ENCODE measurements at places on chromosomes 6 and 20. TPM values are rescaled to one million over a fixed set of nuclear protein-coding genes. Genes with fewer than 3 reads are reported as not detected.
A peak's percentile ranks its signal among the peaks of the same experiment; 100 is the strongest.

F13A1 gene
- polyA plus RNA-seq = not detected

DNA sequence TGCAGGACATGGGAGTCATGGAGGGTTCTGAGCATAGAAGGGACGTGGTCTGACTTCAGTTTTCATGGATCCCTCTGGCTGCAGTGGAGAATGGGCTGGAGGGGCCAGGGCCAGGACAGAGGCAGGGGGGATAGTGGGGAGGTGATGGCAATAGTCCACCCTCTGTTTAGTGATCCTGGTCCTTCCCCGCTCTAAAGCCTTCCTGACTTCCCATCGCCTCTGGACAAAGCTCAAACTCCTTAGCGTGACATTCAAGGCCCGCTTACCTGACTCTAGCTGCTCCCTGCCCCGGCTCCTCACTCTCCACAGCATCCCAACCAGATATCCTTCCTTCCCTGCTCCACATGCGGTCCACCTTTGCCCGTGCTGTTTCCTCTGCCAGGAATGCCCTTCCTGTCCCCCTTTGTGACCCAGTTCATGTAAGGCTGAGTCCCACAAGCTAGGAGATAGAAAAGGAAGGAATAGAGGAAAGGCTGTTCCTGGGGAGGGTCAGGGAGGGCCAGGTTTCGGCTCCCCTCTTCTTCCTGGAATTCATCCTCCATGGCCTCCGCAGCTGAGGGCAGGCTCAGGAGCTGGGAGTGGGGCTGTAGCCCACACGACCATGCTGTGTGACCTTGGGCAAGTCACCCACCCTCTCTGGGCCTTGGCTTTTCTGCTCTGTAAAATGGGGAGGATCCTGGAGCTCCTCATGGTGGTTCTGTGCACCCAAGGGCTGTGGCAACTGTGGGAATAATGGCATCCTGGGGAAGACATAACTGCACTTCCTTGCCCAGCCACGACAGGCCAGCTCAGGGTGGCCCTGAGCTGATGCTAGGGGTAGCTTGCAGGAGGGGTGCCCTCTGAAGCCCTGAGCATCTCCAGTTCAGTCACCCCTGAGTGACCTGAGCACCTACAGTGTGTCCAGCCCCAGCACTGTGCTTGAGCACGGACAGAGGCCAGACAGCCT, 116.1 kb downstream of the CEBPB start:
- no peaks in the 10 kb centered on the region for H3K27me3 ChIP-seq
- H3K4me3 ChIP-seq = no peak overlapping the region
- H3K36me3 ChIP-seq = no peaks in the 10 kb centered on the region
- H3K27ac ChIP-seq = no peak overlapping the region

SNAP25 gene
- polyA plus RNA-seq = not detected

GPX5 gene
- not detected for polyA plus RNA-seq

DNA sequence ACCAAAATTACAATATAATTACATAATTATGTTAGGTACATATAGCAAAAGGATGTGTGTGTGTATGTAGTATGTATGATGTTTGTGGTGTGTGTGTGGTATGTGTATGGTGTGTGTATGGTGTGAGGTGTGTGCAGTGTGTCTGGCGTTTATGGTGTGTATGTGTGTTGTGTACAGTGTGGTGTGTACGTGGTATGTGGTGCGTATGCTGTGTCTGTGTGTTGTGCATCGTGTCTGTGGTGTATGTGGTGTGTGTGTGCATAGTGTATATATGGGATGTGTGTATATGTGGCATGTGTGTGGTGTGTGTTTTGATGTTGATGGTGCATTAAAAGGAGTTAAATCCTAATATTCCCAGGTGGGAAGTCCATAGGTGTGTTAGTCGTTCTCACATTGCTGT, 62.8 kb downstream of the PLG start:
- DNase-seq = no peak
- H3K27ac ChIP-seq = no peak overlapping the region
- no peak overlapping the region for H3K4me3 ChIP-seq
- H3K36me3 ChIP-seq = no peaks in the 10 kb centered on the region
- H3K4me1 ChIP-seq = no peaks in the 10 kb centered on the region

CST4 gene
- polyA plus RNA-seq = not detected

RUNX2 gene
- polyA plus RNA-seq = 0.79 TPM

SLC26A8 gene
- 0.02 TPM for polyA plus RNA-seq

GRCh38 chr6:390914-391558, 516 bp upstream of the IRF4 start:
- H3K4me3 ChIP-seq = no peak overlapping the region
- peaks cover 73% of the 10 kb centered on the region for H3K27me3 ChIP-seq
- no peak for DNase-seq

GRCh38 chr20:58889798-58890517, 37.4 kb downstream of the GNAS start:
- H3K4me3 ChIP-seq = peak overlapping the region; percentile 75
- no peaks in the 10 kb centered on the region for H3K36me3 ChIP-seq
- H3K27me3 ChIP-seq = no peaks in the 10 kb centered on the region

TMEM217 gene
- polyA plus RNA-seq = 0.80 TPM

GJA10 gene
- polyA plus RNA-seq = not detected

DNA sequence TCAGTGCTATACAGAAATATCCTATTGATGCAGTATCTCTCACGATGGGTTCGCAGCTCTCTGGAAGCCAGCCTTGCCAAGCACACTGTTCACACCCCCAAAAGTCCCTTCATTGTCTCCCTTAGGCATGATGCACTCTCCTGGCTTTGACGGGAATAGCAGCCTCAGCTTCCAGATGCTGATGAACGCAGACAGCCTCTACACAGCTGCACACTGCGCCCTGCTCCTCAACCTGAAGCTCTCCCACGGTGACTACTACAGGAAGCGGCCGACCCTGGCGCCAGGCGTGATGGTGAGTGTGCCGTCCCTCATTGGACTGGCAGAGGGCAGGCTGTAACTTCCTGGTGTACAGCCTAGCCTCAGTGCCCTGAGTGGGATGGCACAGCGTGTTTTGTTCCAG, 60.0 kb upstream of the PBOV1 start:
- peaks cover 9% of the 10 kb centered on the region for H3K4me1 ChIP-seq
- H3K36me3 ChIP-seq = no peaks in the 10 kb centered on the region
- H3K27me3 ChIP-seq = no peaks in the 10 kb centered on the region
- peak; percentile 21 for DNase-seq
- H3K4me3 ChIP-seq = no peak overlapping the region

- no peak overlapping the region for H3K27ac ChIP-seq
- H3K4me3 ChIP-seq = peak overlapping the region; percentile 86
- peaks cover 18% of the 10 kb centered on the region for H3K4me1 ChIP-seq
- no peaks in the 10 kb centered on the region for H3K36me3 ChIP-seq
- DNase-seq = no peak
- H3K27me3 ChIP-seq = no peaks in the 10 kb centered on the region
Observed at GRCh38 chr6:63635215-63635587, 401 bp upstream of the PHF3 start.

- no peaks in the 10 kb centered on the region for H3K4me1 ChIP-seq
- no peak overlapping the region for H3K27ac ChIP-seq
- no peaks in the 10 kb centered on the region for H3K27me3 ChIP-seq
- DNase-seq = no peak
Observed at GRCh38 chr20:20637998-20638725, 74.3 kb downstream of the RALGAPA2 start.

DNA sequence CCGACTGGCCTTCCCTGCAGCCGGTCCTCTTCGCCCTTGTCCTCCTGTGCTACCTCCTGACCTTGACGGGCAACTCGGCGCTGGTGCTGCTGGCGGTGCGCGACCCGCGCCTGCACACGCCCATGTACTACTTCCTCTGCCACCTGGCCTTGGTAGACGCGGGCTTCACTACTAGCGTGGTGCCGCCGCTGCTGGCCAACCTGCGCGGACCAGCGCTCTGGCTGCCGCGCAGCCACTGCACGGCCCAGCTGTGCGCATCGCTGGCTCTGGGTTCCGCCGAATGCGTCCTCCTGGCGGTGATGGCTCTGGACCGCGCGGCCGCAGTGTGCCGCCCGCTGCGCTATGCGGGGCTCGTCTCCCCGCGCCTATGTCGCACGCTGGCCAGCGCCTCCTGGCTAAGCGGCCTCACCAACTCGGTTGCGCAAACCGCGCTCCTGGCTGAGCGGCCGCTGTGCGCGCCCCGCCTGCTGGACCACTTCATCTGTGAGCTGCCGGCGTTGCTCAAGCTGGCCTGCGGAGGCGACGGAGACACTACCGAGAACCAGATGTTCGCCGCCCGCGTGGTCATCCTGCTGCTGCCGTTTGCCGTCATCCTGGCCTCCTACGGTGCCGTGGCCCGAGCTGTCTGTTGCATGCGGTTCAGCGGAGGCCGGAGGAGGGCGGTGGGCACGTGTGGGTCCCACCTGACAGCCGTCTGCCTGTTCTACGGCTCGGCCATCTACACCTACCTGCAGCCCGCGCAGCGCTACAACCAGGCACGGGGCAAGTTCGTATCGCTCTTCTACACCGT, 6.1 kb downstream of the UBD start:
- no peak overlapping the region for H3K27ac ChIP-seq
- H3K4me1 ChIP-seq = peaks cover 3% of the 10 kb centered on the region
- no peak for DNase-seq
- H3K4me3 ChIP-seq = peak overlapping the region; percentile 24
- no peaks in the 10 kb centered on the region for H3K36me3 ChIP-seq

GRCh38 chr20:38321959-38322598, 18.1 kb downstream of the BPI start:
- peaks cover 2% of the 10 kb centered on the region for H3K27me3 ChIP-seq
- H3K36me3 ChIP-seq = no peaks in the 10 kb centered on the region
- no peak for DNase-seq
- H3K4me1 ChIP-seq = no peaks in the 10 kb centered on the region
- no peak overlapping the region for H3K27ac ChIP-seq

SKIC2 gene
- polyA plus RNA-seq = 24.5 TPM

FAM209B gene
- polyA plus RNA-seq = 0.38 TPM

DNA sequence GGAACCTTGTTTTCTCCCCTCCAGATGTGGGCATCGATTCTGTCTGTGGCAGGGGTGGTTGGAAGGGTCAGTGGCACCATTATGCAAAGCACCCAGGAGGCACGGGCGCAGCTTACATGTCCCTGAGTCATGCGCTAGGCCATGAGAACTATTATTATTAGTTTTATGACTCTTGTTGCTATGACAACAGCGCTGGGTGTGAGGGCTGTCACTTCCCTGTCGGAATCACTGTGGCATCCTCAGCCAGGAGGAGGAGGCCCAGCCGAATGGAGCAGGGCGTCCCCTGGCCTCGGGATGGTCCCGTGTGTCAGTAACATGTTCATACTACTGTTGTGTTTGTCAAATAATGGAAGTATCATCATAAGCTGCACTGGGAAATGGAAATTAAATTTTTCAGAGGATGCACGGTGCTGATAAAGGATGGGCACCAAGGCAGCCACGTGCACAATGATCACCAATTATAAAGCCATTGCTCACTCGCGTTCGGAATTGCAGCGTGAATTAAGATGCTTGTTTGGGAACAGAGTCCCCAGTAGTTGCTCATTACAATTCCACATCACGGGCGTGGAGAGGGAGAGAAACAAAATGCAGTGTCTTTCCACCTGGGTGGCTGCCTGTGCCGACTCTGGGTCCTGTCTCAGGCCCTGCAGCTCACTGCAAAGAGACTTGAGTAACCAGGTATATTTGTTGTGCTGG, 247.9 kb downstream of the CDH4 start:
- no peak overlapping the region for H3K4me3 ChIP-seq
- no peaks in the 10 kb centered on the region for H3K27me3 ChIP-seq
- no peak overlapping the region for H3K27ac ChIP-seq
- DNase-seq = no peak
- H3K4me1 ChIP-seq = no peaks in the 10 kb centered on the region

GRCh38 chr6:14524319-14524718, 406.7 kb downstream of the CD83 start:
- no peak for DNase-seq
- H3K27me3 ChIP-seq = no peaks in the 10 kb centered on the region
- H3K4me3 ChIP-seq = no peak overlapping the region
- H3K4me1 ChIP-seq = peaks cover 8% of the 10 kb centered on the region
- no peaks in the 10 kb centered on the region for H3K36me3 ChIP-seq

DNA sequence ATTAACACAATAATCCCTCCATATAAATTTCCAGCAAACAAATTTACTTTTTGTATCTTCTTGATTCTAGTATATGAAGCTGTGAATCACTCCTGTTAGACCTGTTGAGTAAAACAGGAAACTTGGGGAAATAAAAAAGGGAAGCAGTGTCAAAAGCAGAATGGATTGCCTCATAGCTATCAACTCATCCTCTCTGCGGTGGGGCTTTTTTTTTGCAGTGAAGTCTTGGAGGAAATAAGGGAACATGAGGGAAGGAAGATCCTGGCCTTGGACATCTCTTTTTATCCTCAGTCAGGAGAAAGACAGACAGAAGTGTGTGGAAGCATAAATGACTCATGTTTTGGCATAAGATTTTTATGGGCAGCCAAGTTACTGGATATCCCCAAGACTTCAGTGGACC, 332.5 kb downstream of the TFAP2A start:
- H3K36me3 ChIP-seq = no peaks in the 10 kb centered on the region
- H3K4me1 ChIP-seq = peaks cover 42% of the 10 kb centered on the region
- H3K4me3 ChIP-seq = no peak overlapping the region
- H3K27ac ChIP-seq = peak overlapping the region; percentile 22
- peak; percentile 26 for DNase-seq
- H3K27me3 ChIP-seq = no peaks in the 10 kb centered on the region

DNA sequence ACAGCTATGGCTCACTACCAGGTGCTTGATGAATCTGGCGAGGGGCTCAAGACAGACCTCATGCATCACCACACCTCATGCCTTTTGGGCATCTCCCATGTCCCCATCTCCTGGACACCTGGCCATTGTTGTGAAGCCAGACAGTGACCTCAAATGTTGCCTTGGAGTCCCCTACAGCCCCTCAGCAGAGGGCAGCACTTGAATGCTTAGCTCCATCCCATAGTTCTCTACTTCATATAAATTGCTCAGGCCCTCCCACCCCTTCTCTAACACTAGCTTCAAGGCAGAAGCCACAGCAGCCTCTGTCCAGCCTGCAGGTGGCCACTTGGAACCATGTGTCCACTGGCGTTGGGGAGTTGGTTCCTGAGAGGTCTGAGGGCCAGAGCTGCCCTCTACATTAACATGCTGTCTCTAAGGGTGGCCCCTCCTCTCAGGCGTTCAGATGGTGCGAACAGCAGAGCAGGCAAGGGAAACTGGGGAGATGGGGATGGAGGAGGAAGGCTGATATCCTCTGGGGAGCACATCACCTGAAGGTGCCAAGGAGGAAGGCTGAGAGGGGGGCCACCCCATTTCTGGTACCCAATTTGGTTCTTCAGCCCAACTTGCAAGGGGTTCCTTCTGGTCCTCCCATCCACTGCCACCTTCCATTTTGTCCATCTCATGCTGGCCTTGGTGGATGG, 31.3 kb downstream of the MOCS1 start:
- DNase-seq = no peak
- no peaks in the 10 kb centered on the region for H3K36me3 ChIP-seq
- H3K4me1 ChIP-seq = no peaks in the 10 kb centered on the region
- no peak overlapping the region for H3K4me3 ChIP-seq

- H3K27me3 ChIP-seq = peaks cover 35% of the 10 kb centered on the region
- peak overlapping the region; percentile 25 for H3K4me3 ChIP-seq
- H3K4me1 ChIP-seq = no peaks in the 10 kb centered on the region
- H3K27ac ChIP-seq = no peak overlapping the region
- no peaks in the 10 kb centered on the region for H3K36me3 ChIP-seq
Observed at GRCh38 chr20:19212821-19213502, 520 bp downstream of the SLC24A3 start.

OOEP gene
- not detected for polyA plus RNA-seq

All from keratinocyte (primary cell).